MV-4-11 (cell line): ENCODE measurements at places on chromosomes 16 and 17.

DNA sequence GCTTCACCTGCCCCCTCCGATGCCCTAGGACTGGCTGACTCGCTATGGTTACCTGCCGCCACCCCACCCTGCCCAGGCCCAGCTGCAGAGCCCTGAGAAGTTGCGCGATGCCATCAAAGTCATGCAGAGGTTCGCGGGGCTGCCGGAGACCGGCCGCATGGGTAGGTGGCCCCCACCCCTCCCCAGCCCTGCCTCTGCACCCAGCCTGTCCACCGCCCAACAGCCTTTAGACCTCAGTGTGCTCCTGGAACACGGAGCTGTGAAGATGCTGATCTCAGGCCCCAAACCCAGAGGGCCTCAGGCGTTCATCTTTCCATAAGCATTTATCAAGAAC, 993 bp downstream of the MMP25 start:
- DNase-seq, result no peak

GRCh38 chr17:7686222-7687071, 843 bp downstream of the TP53 start:
- peak; percentile 92 for DNase-seq

DNA sequence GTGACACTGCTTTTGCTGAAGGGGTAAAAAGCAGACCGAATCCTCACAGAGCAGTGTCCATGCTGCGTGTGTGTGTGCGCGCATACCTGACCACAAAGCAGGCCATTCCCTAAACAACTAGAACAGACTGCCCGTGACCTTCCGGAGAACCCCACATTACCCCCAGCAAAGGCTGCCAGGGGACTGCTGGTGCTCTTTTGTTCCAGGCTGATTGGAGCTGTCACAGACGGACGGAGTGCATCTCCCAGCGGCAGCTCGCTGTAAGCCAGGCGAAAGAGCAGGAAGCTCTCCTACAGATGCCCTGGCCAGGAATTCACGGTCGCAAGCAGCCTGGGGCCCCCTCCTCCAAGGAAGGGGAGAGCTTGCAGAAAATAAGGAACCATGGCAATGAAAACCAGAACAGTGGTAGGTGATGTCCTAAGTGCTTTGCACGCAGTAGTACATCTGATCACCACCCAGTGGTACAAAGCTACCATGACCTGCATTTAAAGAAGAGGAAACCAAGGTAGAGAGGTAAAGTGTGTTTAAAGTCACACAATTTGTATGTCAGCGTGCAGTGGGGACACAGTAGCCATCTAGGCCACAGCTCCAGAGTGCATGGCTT, 153.4 kb upstream of the DYNLRB2 start:
- no peak for DNase-seq

- peak; percentile 65 for DNase-seq
Measured at GRCh38 chr17:18257268-18257981, 1.1 kb downstream of the FLII start.

GRCh38 chr16:17590711-17591654, 120.2 kb upstream of the XYLT1 start:
- DNase-seq, result peak; percentile 41

DNA sequence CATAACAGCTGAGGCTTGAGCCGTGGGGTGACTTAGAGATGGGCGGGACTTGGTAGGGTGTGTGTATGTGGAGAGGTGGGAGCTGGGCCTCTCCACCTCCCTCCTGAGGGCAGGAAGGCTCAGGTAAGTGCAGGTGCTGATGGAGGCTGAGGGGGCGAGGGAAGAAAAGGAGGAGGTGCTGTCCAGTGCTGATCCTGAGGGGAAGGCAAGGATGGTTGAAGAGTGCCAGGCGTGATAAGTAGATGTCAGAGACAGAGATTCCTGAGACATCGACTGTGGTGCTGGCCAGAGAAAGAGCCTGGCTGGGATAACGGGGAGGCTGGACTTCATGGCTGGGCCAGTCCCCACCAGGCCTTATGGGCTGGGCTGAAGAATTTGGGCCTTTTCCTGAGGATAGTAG, 159.1 kb downstream of the SDK2 start:
- DNase-seq, result peak; percentile 3

DNA sequence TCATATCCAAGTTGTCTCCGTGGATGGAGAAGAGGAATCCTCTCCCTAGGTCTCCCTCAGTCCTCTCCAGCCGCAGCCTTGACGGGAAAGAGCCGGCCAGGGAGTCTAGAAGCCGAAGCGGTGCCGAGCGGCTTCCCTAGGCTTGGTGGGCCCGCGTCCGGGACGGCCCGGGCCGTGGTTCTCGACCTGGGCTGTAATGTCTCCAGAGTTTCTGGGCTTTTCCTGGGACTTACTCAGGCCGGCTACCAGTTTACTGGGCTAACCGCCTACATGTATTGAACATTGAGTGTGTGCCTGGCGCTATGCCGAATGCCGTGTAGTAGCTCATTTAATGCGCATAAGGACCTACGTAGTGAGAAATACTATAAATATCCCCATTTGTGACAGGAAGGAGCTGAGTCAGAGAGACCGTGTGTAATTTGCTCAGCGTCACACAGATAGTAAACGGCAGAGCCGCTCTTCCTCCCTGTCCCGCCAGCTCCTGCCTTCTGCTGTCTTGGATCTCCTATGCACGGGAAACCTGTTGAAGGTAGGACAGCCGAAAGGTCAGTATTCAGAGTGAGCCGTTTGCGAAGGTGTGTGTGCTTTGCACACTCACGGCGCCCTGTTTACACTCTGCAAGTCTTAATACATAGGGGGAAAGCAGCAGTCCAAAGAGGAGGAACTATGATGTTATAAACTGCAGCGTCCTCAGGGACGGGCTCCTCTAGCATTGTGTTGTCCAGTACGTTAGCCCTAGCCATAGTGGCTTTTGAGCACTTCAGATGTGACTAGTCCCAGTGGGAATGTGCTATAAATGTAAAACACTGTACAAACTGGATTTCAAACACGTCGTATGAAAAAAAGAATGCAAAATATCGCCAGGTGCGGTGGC, 723 bp upstream of the SPAG5 start:
- DNase-seq, result peak; percentile 83

- peak; percentile 33 for DNase-seq
Measured at GRCh38 chr16:85917012-85917411, 18.1 kb downstream of the IRF8 start.

GRCh38 chr17:75087558-75088453, at the start of gene SLC16A5:
SLC16A5 (plus strand) TSS chr17:75087954; CDS start chr17:75093637, 5,683 bp downstream.
- peak; percentile 79 for DNase-seq

GRCh38 chr17:19295473-19296135, 58.4 kb downstream of the EPN2 start:
- DNase-seq, result no peak
